ENCODE measurements at places on chromosomes 5 and 9.

GRCh38 chr5:1644810-1645571, 121.2 kb upstream of the LPCAT1 start:
- DNase-seq, result peak; percentile 70

DNA sequence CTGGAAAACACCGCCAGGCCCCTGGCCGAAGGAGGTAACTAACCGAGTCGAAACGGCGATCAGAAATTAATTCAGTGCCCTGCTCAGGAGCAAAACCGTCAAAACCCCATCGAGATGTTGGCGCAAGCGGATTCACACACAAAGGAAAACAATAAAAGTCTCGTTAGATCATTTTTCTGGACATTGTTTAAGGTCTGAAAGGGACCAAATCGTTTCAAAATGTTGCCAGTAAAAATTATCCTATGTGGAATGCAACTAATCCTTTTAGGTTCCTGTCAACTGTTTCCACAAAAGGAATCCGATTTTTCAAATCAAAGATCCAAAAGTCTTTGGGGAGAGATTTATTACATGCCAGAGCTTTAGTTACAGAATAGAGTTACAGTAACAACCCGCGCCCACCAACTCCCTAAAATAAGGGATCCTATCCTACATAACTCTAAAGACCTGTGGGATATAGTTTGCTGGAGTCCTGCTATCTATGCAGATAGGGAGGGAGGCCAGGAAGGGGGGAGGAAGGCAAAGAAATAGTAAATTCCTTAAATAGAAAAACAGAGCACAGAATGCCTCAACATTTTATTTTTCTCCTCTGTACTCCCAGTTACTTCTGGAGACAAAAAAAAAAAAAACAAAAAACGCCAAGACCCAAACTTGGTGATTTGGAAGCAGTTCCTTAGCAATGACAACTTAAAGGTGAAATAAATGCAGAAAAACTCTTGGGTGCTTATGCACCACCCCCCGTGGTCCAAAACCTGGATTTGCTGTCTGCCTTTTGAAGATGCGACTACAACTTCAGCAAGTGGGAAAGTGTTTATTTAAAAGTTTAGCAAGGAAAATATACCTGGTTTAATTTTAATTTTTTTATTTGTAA, 10.6 kb downstream of the FOXD1 start:
- no peak for DNase-seq

DNA sequence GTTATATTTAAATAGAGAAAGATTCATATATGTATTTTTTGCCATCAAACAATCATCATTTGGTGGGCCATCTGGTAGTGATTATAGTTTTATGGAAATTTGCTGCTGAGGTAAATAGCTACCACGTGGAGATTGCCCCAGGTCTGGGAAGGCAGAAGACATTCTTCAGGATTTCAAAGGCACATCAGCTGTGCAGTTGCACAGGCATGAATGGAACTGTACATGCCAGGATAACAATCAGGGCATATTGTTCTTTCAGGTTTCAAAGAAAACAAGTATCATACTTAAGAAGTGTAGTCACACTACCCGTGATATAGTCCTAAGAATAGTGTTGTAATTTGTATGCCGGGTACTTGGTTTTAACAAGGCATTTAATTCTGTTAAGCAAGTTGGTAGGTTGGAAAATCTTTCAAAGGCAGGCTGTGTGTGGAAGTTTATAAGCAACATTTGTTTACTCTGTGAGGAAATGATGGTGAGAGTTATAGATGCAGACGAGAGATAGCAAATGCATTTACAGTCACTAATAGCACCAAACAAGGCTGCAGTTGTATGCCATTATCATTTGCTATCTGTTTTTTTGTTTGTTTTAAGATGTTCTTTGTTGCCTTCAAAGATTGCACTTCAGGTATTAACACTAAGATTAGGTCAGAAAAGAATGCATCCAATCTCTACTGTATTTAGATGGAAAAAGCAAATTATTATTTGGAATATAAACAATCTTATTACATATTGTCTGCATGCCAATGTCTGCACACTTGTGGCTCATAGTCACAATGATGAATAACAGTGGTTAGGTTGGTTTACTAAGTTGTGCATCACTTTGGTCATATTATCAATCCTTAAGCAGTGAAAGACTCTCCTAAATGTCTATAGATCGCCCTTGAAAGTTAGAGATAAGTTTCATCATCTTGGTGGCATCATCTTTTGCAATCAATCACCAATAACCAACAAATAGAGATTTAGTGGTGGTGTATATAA, 55.3 kb downstream of the RPS23 start:
- no peak for DNase-seq

- DNase-seq, result no peak
Observed at GRCh38 chr9:89648247-89649000, 43.6 kb downstream of the GADD45G start.

DNA sequence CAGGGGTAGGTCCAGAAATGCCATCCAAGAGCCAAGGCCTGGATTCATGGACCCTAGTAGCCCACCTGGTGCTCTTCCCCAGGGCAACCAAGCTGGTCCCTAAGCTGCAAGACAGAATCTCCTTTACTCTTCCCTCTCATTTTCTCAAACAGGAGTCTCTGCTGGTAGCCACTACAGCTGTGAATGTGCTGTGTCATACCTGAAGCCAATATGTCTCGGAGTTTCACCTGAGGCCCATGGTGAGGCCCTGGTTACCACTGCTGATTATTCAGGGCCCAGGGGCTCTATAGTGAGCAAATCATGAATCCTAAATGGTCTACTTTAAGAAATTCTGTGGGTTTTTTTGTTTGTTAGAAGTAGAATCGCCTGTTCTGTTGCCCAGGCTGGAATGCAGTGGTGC, 15.9 kb downstream of the CDK7 start:
- no peak for DNase-seq

GRCh38 chr9:69895185-69895584, 74.6 kb downstream of the CFAP95 start:
- no peak for DNase-seq

DNA sequence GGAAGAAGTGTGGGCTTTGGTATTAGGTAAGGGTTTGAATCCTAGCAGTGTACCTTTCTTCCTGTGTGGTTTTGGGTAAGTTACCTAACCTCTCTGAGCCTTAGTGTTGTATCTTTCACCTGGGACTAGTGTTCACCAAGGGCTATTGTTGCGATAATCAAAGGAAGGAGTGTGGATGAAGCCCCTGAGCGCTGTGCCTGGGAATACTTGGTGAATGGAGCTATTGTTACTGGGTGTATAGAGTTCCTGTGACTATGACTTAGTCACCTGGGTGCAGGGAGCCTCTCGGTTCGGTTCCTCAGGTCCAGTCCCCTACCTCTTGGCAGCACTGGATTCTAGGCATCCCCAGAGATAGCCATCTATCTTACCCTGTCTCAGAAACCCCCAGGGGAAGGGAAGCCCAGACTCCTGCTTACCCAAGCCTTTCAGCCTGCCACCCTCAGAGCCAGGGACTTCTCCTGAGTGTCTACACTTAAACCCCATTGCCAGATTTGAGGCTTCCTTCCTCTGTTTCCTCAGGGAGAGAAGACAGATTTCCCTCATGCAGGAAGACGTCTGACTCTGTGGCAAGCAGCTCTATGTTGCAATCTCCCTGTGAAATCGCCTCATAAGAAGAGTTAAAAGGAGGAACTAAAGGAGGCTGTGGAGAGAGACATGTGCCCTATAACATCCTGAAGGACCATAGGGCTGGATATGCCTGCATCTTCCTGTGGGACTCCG, 181.0 kb upstream of the PITX1 start:
- DNase-seq, result no peak

GRCh38 chr9:98860871-98861293, 53.4 kb downstream of the GALNT12 start:
- DNase-seq, result no peak

GRCh38 chr5:16326137-16326536, 139.5 kb downstream of the ZNF622 start:
- DNase-seq, result no peak

DNA sequence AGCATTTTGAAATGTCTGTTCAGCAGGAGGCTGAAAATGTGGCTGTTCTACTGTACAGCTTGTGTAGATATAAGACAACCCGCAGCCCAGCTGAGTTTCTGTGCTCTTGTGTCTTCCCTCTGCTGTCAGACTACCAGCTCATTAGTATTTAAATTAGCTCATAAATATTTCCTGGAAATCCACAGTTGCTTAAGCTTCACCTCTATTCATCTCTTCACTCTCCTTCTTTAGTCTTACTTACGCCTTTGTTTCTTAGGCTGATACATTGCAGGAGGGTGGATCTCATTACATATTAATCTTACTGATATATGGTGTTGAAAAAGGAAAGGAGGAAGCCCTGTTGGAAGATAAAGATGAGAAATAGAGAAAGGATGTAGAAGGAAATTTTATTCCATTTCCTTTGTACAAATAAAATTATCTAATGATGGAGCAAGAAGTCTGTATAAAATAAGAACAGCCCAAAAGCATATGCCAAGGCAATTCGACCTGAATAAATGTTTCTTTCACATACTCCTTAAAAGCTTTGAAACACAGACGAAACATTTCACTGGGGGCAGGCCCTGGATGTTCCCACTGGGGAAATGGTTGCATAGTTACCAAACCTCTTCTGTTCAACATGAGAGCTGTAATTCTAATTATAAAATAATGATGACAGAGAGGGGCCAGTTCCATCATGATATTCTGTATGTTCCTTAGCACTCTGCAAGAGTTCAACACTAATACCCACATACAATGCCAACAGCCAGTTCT, 111.8 kb upstream of the APC start:
- DNase-seq, result no peak

DNA sequence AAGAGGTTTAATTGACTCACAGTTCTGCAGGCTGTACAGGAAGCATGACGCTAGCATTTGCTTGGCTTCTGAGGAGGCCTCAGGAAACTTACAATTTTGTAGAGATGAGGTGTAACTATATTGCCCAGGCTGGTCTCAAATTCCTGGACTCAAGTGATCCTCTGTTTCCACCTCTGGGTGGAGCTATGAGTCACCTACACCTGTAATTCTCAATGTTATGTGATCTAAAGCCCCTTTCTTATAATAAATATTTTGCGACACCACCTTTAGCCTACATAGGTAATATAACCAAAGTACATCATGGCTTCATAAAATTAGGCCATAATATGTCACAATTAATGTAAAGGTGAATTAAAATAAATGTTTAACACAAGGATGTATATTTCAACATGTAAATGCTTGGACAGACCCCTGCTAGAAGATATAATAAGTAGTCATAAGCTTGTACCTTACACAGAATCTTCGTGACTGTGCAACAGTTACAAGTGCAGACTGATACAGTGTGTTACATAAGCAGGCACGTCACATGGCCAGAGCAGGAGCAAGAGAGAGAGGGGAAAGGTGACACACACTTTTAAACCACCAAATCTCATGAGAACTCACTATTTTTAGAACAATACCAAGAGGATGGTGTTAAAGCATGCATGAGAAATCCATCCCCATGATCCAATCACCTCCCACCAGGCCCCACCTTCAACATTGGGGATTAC, 29.8 kb upstream of the SPINK4 start:
- no peak for DNase-seq

- peak; percentile 62 for DNase-seq
Observed at GRCh38 chr5:14351845-14352712, 208.9 kb downstream of the TRIO start.

- no peak for DNase-seq
Observed at GRCh38 chr9:101443364-101443771, 7.8 kb upstream of the ALDOB start.

GRCh38 chr9:38026840-38027527, 42.0 kb downstream of the SHB start:
- no peak for DNase-seq

GRCh38 chr5:53319315-53319714, 161.1 kb upstream of the FST start:
- DNase-seq, result no peak

GRCh38 chr5:142839711-142840346, 69.7 kb downstream of the ARHGAP26 start:
- DNase-seq, result no peak

DNA sequence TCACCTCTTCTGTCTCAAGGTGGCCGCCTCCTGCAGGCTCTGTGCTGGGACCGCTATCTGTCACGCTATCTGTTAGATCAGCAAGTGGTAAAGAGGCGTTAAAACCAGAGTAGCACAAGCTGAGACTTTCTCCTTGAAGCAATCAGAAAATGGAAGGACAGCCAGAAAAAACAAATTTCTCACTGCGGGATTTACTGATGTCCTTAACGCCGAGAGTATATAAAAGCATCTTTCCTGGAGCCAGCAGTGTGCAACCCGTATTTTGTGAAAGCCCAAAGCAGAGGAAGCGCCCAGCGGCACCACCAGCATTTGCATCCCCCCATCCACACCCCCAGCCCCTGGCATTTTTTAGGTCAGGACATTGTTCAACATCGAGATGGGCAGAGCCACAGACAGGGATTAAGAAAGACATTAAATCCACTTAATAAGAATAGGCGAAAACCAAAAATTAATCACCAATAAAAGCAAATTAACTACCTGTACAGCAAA, 48.6 kb downstream of the DUSP1 start:
- DNase-seq, result peak; percentile 37
